Mesothelial cell of epicardium (in vitro differentiated cells): ENCODE measurements at places on chromosomes 6 and 20. TPM values are rescaled to one million over a fixed set of nuclear protein-coding genes. Genes with fewer than 3 reads are reported as not detected.

Gene TCF19
- total RNA-seq = 7.7 to 8.5 TPM (median 7.8 TPM) in 3 replicates

Gene PLAGL2
- total RNA-seq = 37.4 to 38.1 TPM (median 37.8 TPM) in 3 replicates

Gene FOXQ1
- 0.20 to 0.53 TPM (median 0.41 TPM) in 3 replicates for total RNA-seq

Gene C20orf141
- total RNA-seq = not detected in 3 replicates

Gene DSP
- total RNA-seq = 163 to 172 TPM (median 171 TPM) in 3 replicates

Gene MUC21
- total RNA-seq = not detected in 3 replicates

Gene COL12A1
- total RNA-seq = 10.5 to 12.5 TPM (median 11.3 TPM) in 3 replicates

Gene KIAA0408
- total RNA-seq = 0.25 to 0.58 TPM (median 0.27 TPM) in 3 replicates

Gene TBXT
- not detected in 3 replicates for total RNA-seq

Gene GMPR
- total RNA-seq = 4.0 to 5.2 TPM (median 4.3 TPM) in 3 replicates

Gene RFX6
- total RNA-seq = 3.4 to 4.0 TPM (median 3.8 TPM) in 3 replicates

Gene SIGLEC1
- total RNA-seq = 0.04 TPM in 1 of 3 replicates, not detected in the others

Gene AVP
- total RNA-seq = not detected in 3 replicates

Gene SLC22A1
- total RNA-seq = 1.8 to 2.4 TPM (median 2.0 TPM) in 3 replicates
